ENCODE measurements at places on chromosomes 4 and X.

- DNase-seq, result no peak
Measured at GRCh38 chr4:29153642-29154041, 1566.5 kb upstream of the PCDH7 start.

DNA sequence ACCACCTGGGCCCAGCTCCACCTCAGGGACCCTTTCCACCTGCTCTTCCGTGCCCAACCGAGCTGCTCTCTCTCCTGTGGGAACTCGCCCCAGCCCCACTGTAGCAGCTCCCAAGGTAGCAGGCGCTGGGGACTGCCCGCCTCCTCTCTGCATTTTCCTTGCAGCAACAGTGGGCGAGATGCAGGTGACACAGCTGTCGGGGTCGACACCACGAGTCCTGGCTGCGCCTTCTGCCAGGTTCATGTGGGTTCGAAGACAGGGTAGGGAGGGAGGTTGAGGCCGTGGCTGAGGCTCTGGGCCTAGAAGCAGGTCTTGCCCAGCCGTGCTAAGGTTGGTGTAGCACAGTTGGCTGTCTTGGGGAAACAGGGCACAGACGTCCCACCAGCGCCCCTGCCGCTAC, 245.2 kb upstream of the FSTL5 start:
- DNase-seq, result no peak

GRCh38 chrX:114344756-114345349, 239.0 kb upstream of the HTR2C start:
- DNase-seq, result no peak

DNA sequence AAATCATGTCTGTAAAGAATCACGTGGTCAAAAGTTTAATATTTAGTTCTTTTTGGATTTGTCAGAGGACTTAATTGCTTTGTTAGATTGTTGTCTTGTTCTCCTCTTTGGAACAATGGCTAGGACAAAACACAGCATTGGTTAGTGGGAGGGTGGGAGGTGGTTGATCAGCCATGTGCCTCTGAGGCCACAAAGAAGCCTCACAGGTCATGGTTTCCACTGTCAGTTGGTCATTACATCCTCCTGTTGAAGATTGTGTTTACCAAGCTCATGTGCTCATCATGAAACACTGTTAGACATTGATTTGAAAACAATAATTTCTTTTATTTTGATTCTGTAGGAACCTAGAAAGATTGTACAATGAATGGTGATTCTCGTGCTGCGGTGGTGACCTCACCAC, 31.9 kb downstream of the ADD1 start:
- DNase-seq, result no peak

DNA sequence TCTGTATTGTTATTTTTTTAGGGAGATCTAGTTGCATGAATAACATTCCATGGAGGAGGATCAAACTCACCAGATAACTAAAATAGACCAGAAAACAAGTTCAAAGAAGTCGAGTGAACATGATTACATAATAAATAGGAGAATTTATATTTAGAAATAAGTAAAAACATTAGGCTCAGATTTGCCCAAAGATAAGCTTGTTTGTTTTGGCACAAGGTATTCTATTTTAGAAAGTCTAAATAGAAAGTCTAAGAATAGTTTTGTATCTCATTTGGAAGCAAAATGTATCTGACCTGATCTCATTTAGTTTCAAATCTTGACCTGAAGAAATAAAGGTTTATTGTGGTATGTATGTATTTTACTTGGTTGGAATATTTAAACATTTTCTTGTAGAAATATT, 670.6 kb upstream of the GALNTL6 start:
- no peak for DNase-seq

DNA sequence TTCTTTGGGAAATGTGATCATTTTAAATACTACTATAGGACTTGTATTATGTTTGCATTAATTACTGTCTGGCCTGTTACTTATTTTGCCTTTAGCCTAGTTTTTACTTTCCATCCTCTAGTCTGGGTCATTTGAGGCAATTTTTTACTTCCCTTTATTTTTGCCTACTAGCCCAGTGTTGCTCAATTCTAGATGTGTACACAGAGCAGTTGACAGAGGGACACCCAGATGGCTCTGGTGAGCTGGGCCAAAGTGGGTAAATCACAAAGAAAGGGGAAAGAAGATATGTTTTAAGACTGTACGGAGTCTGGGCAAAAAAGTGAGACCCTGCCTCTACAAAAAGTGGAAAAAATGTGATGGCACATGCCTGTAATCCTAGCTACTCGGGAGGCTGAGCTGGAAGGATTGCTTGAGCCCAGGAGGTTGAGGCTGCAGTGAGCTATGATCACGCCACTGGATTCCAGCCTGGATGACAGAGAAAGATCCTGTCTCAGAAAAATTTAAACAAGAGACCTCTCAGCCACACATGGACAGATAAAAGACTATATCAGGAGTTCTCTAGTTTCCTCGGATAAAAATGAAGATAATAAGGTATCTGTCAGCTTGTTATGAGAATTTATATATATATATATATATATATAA, 35.7 kb downstream of the APOO start:
- no peak for DNase-seq

GRCh38 chr4:5863461-5864113, 29.3 kb downstream of the CRMP1 start:
- DNase-seq, result peak; percentile 10

GRCh38 chr4:2085496-2085901, 26.4 kb downstream of the NAT8L start:
- DNase-seq, result no peak

DNA sequence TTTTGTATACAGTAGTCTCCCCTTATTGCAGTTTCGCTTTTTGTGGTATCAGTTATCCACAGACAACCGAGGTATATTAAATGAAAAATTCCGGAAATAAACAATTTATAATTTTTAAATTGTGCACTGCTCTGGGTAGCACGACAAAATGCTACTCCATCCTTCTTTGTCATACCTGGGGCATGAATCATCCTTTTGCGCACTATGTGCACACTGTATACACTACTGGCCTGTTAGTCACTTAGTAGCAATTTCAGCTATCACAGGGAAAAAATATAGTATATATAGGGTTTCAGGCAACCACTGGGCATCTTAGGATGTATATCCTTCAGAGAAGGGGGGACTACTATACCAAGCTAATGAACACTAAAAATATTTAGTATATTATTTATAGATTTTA, 198.8 kb upstream of the FAT4 start:
- no peak for DNase-seq

DNA sequence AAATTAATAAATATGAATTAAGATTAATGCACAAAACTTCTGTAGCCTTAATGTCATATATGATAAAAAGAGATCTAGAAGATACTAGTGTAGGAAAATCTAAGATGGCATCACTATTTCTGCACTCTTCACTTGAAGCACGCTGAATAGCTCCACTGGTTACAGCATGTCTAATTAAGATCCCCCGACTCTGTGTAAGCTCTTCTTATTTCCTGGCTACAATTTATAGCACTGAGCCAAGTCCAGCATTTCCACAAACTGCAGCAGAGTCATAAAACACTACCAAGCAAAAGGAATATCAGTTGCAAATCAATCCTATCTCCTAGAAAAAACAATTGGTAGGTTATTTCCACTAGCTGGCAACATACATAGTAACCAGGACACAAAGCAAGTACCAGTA, 1.3 kb upstream of the CCNA2 start:
- no peak for DNase-seq

DNA sequence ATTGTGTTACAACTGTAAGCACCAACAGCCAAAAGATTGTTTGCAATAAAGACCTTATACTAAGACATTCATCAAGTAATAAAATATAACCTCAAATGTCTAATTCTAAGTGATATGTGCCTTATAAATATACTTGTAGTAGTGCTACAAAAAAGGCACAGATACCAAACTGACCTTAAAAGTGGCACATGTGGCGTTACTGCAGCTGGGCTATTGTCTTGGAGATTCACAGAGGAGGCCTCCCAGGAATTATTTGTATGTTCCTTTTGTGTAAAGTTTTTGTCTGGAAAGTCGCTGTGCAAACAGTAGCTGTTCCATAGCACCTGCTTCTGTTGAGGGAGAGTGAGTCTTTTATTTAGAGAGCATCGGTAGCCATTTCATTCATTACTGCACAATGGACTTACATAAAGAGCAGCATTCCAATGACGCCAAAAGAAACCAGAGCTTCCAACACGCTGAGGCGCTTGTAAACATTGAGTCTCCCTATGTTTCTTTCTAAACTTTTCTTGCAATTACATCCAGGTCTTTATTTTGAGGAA, 143.7 kb downstream of the RPA4 start:
- no peak for DNase-seq

DNA sequence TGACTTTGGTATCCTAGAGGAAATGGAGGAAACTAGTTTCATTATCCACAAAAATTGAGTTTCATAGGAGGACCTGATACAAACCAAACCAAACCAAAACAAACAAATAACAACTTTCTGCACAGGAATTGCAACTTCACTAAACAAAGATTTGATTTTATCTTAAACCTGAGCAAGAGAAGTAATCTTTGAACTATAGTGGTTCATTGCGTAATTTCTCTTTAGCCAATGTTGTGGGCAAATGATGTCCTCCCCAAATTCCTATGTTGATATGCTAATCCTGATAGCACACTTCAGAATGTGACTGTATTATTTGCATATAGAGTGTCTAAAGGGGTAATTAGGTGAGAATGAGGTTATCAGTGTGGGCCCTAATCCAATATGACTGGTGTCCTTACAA, 102.4 kb downstream of the CAMK2D start:
- DNase-seq, result no peak

DNA sequence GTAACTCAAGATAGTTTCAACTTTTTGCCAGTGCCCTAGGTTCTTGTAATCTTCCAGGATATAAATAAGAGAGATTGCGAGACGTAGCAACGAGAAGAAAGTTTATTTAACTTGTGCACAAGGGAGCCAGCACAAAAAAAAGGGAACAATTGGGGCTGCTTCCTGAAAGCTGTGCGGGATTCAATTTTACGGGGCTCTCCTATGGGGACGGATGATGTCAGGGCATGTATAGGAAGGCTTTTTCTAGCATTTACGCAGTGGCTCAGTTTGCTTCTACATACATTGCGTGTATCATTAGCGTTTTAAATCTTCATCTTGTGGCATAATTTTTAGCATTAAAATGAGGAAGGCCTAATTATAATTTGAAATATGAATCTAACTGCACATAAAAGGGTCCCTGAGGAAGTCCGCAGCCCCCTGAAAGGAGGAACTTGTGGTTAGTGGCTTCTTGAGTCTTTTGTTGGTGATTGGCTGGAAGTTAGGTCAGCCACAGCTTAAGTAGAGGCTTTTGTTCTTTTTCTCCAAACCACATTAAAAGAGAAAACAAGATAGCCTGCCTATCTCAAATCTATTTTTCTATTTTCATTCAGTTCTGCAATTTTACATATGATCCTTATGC, 668.2 kb upstream of the NDST4 start:
- no peak for DNase-seq

DNA sequence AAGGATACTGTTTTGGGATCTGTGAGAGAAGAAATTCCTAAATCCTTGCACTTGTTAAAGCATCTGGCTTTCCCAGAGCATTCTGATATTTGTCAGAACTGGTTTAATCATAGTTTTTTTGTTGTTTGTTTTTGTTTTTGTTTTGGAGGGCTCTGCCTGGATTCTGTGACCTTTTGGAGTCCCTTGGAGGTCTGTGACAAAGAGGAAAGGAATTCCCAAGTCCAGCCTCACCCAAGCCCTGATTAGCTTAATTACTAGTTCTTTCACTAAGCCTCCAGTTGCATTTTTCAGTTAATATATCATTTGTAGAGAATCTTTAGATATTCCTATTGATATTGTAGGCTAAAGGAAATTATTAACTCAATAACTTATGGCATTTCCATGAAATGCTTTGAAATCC, 711 bp downstream of the ACE2 start:
- no peak for DNase-seq

DNA sequence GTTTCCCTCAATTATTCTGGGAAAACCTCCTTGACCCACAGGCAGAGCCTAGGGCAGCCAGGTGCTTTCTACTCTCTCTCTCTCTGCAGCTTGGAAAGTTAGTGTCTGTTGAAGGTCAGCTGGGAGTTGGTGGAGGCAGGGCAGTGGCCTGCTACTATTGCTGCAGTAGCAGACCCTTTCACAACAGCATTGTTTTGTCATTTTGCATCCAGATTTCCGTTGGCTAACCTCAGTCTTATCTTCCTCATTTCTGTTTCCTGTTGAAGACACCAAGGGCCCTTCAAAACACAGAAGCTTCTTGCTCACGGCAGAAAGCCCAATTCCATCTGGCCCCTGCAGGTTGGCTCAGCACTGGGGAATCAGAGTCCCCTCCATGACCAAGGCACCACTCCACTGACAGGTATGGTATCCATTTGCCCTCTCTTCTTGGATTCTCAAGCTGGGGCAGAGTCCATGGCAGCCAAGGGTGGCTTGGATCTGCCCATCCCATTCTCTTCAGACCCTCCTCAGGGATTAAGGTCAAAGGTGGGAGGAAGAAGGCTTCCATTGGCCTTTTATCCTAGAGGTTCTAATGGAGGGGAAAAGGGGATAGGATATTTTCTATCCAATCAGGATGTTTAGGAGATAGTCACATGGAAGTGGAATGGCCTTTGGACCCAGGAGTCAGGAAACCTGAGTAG, 24.6 kb downstream of the VSIG4 start:
- no peak for DNase-seq

GRCh38 chr4:105462576-105462975, 11.3 kb downstream of the PPA2 start:
- no peak for DNase-seq

DNA sequence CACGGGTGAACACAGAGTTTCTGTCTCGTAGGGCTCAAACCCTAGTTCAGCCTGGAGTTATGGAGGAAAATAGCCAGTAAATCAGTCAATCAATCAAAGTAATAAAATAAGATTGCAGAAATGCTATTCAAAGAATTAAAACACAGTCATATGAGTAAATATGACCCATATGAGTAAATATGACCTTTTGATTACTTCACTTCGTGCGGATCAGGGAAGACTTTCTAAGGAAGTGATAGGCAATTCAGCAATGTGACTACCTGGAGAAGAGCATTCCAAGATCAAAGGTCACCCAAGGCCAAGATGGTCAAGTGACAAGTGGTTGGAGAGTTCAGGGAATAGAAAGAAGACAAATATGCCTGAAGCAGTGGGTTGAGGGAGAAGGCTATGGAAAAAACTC, 722.6 kb downstream of the ADGRL3 start:
- DNase-seq, result no peak

DNA sequence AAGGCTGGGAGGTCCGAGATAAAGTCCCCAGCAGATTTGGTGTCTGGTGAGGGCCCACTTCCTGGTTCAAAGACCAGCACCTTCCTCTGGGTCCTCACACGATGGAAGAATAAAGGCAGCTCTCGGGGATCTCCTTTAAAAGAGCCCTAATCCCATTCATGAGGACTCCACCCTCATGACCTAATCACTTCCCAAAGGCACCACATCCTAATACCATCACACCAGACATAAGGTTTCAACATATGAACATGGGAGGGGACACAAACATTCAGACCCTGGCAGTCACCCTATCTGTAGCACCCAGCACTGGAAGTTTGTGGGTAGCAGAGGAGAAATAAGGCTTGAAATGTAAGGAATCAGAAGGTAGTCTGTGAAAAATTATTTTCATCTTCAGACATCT, 112.9 kb upstream of the NOCT start:
- DNase-seq, result no peak

DNA sequence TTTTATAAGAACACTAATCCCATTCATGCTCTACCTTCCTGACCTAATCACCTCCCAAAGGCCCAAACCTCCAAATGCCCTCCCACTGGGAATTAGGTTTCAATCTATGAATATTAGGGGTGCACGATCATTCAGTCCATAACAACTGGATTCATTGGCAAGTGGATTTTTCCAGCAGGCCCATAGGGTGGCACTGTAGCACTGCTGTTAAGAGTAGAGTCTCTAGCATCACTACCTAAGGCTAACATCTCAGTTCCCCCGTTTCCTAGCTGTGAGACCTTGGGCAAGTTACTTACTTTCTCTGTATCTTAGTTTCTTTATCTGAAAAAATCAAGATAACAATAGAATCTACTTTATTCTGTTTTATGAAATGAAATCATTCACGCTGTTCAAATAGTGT, 315.8 kb downstream of the STIM2 start:
- DNase-seq, result no peak

Data from stimulated activated CD4-positive, alpha-beta T cell treated with anti-CD3 and anti-CD28 coated beads, TNF-alpha, amount 100 ng/mL, for 24 hours (primary cell).